Karpas-422 (cell line): ENCODE measurements at places on chromosomes 1 and 21. TPM values are rescaled to one million over a fixed set of nuclear protein-coding genes. Genes with fewer than 3 reads are reported as not detected.

Gene SLAMF1
- total RNA-seq = 0.30 and 1.1 TPM in 2 replicates

Gene TCHH
- not detected in 2 replicates for total RNA-seq

- peaks cover 7% of the 10 kb centered on the region for H3K4me1 ChIP-seq
- no peak within 1 kb of the TSS for H3K27ac ChIP-seq
- H3K4me3 ChIP-seq = no peak within 1 kb of the TSS
- H3K27me3 ChIP-seq = no peaks in the 10 kb centered on the region
- no peak for DNase-seq
These were observed at the start of gene LRRC39 for GRCh38 chr1:100178091-100178490. LRRC39 (minus strand) TSS chr1:100178256; CDS start chr1:100168516, 9,740 bp downstream.

- no peaks in the 10 kb centered on the region for H3K4me1 ChIP-seq
- H3K4me3 ChIP-seq = no peak overlapping the region
- no peak for DNase-seq
- no peaks in the 10 kb centered on the region for H3K27me3 ChIP-seq
- H3K36me3 ChIP-seq = no peaks in the 10 kb centered on the region
- H3K27ac ChIP-seq = no peak overlapping the region
These were observed 307.2 kb downstream of the HHIPL2 start for GRCh38 chr1:222240536-222241181.

Gene ANGPTL3
- not detected in 2 replicates for total RNA-seq

Gene CD48
- 26.9 and 56.3 TPM in 2 replicates for total RNA-seq
